Myocyte (in vitro differentiated cells): ENCODE measurements at places on chromosomes 3 and 15.

DNA sequence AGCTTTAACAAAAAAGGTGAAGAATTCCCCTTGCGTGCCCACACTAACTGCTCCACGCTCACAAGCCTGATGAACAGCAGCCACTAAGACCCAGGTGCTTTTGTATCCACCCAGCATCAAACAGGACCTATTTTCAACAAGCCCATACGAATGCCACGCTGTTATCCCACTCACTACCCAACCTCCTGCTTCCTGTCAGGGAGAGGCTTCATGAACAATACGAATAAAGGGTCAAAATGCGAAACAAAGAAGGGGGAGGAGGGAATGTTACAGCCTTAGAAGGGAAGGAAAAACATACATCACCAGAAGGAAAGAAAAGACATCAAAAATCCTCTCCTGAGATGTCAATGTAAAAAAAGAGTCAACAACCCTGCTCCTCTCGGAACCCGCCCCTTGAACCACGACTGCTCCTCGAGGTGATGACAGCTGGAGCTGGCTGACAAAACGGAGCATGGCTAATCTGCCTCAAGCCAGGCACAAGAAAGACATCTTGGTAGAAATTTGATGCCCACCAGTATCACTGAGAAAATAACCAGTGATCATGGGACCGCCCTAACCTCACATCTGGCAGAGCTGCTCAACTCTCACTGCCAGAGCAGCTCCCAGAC is 9.7 kb downstream of the ERC2 start:
- DNase-seq = no peak

- DNase-seq = no peak
Measured at GRCh38 chr3:132265488-132265887, 51.7 kb upstream of the ACP3 start.

DNA sequence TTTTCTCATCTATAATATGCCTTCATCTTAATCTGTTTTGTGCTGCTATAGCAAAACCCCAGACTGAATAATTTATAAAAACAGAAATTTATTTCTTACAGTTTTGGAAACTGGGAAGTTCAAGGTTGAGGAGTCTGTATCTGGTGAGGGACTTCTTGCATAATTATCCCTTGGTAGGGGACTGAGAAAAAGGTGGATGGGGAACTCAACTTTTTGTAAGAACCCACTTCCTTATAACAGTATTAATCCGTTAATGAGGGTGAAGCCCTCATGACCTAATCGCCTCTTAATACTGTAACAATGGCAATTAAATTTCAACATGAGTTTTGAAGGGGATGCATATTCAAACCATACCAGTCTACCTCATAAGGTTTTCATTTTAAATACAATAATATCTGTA is 17.4 kb upstream of the MYH15 start:
- no peak for DNase-seq

DNA sequence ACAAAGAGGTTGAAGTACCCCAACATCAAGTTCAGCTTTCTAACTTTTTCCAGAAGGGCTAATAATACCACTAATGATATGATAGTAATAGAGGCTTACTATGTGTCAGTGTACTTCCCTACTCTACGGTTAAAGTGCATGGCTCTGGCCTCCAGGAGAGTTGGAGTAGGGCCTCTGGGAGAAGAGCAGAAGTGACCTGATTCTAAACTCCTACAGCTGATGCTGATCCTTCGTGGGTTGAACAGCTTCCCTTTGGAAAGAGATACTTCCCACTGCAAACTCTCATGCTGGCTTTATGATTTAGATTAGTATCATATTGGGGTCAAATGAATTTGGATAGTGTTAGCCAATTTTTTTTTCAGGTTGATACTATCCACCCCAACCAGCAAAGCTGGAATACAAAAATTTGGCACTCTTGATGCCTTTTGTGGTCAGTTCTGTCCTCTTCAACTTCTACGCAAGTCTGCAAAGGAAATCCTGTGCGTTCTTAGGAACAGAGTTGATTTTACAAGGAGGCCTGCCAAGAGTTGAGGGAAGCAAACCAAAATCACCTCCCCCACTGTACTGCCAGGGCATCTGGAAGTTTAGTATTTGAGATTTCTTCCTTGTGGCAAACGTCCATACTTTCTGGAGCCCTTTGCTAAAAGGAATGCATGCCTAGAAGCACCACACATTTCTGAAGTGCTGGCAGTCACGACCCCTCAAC is 17.8 kb downstream of the TMEM212 start:
- DNase-seq = peak; percentile 13

DNA sequence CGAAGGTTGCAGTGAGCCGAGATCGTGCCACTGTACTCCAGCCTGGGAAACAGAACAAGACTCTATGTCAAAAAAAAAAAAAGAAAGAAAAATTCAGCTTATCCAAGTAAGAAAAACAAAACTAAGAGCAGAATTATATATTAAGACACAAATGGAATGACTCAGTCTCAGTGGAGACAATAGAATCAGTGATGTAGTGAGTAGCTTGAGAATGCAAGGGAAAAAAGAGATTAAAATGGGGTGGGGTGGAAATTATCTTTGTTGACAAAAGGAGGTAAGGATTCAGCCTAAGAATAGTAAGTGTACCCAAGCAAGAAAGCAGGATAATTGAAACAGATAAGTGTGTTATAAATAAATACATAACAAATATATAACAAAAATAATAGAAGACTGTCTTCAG is 70.7 kb downstream of the BLM start:
- no peak for DNase-seq

- DNase-seq = no peak
Measured at GRCh38 chr3:150740733-150741496, 22.1 kb downstream of the SIAH2 start.

GRCh38 chr15:38545179-38545578 is 19.4 kb downstream of the RASGRP1 start:
- peak; percentile 22 for DNase-seq

DNA sequence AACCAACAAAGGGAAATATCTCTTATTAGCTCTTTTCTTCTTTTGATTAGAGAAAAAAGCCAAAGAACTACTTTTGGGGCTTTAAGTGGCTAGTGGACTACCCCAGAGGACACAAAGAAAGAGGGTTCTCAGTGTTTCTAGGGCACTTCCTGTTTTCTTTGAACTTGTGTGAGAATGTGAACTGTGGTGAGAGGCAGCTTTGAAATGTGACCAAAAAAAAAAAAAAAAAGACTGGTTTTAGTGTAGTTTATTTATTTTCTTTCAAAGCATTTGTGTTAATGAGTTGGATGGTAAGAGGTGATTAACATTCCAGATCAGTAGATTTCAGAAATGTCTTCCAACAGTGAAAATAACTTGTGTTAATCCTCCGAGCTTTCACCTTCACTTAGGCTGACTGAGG is 32.4 kb downstream of the SELENOT start:
- peak; percentile 5 for DNase-seq

GRCh38 chr3:117524890-117525289 is 815.3 kb downstream of the TUSC7 start:
- peak; percentile 14 for DNase-seq

- no peak for DNase-seq
Measured at GRCh38 chr15:63258658-63259057, 18.7 kb upstream of the APH1B start.

DNA sequence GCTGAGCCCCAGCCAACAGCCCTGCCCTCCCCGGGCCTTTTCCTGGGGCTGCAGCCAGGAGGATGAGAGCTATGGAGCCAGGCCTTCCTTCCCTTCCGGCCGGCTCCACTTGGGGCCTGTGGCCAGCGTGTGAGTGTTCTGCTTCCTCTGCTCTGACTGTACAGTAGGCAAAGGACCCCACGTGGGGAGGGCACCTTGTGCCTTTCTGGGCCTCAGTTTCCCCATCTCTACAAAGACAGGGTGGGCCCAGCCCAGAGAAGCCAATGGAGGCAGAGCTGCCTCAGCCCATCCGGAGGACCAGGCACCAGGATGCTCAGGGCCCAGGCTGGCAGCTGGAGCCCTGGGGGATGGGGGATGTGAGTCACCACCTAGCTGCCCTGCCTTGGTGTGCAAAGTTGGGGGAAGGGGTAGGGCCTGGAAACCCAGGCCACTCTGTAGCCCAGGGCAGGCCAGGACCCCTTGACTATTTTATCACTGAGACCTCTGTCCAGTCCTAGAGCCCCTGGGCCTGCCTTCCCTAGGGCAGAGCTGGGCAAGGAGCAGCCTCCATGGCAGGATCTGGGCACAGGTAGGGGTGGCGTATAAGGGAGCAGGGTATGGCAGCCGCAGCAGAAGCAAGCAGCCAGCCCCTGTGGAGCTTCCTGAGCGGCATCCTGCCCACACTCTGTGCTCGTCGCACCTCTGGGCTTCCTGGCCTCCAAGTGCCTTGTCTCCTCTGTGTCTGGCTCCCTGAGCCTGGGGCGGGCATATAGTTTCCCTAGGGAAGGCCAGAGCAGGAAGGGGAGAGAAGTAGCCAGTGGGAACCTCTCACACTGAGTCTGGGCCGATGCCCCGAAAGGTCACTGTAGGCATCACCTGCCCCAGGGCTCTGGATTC is 1.8 kb downstream of the PSTPIP1 start:
- DNase-seq = peak; percentile 32

DNA sequence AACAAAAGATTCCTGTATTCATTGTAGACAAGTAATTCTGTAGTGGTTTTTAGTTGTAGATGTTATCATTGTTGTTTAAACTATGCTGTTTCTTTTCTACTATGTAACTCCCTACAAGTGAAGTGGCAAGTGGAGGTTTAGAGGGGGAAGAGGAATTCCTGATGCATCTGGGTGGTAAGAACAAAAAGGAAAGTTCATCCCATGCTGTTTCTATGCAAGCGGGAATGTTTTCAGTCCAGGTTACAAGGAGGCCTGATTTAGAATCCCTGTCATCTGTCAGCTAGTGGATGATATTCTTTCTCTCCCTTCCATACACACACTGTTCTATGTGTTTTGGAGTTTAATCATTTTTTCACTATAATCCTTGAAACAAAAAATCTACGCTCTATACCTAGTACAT is 67.4 kb downstream of the IMPG2 start:
- no peak for DNase-seq

- no peak for DNase-seq
Measured at GRCh38 chr3:186471771-186472170, 72.4 kb downstream of the CRYGS start.

- DNase-seq = no peak
Measured at GRCh38 chr3:58250093-58250707, 12.6 kb downstream of the ABHD6 start.

GRCh38 chr3:45280232-45280631 is 54.1 kb upstream of the TMEM158 start:
- no peak for DNase-seq

DNA sequence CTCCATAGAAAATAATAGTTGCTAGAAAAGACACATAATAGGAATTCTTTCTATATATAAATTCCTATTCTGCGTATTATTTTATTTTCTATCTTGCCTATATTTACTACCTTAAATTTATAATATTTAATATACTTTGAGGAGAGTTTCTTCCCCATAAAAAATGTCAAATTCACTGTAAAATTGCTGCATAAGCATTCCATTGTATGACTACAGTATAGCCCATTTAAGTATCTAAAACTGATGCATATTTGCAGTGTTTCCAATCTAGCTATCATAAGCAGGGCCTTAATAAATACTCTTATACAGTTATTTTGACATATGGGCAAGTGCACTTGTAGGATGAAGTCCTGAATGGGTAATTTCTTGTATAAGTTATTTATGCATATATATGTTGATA is 1088.6 kb upstream of the EPHA6 start:
- DNase-seq = no peak

DNA sequence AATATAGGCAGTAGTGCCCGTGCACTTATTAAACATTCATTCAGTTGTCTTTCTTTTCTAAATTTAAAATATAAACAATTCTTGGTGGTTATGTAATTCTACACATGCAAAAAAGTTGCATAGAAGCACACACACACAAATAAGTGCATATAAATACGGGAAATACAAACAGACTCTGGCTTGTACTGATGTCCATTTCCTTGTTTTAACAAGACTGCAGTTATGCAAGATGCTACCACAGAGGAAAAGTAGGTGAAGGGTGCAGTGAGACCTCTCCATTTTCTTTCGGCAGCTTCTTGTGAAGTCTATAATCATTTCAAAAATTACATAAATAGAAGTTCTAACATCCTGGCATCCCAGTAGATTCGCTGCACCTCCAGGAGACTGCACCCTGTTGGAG is 130.6 kb upstream of the BCL6 start:
- no peak for DNase-seq

DNA sequence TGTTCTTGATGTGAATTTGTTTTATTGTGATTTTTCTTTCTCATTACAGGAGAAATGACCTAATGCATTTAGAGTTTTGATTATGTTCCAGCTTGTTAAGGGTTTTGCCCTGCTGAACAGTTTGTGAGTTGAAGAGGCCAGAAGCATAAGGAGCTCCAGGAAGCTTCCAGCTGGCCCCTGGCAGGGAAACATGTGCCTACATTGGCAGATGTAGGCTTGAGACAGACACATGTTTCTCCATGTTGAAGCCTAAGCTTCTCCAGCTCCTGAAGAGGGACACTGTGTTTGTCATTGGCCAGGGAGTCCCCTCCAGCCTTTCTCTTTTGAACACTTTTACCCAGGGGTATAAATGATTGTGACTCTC is 88.4 kb downstream of the ASB7 start:
- no peak for DNase-seq

DNA sequence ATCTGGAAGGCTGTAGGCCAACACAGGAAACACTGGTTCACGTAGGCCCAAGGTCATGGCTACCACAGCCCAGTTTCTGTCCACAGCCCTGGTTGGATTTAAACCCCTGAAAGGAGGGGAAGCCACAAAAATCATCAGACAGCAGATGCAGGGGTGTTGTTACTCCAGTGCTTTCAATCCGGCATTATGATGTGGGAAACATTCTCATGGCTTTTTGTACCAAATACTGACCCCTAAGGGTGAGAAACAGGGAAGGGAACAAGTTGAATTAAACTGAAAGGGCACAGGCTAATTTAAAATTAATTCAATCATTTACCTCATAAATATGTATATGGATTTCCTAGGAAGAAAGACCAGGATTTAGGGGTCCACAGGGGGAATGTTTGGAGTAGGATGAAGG is 375.6 kb downstream of the CTNNB1 start:
- peak; percentile 40 for DNase-seq

GRCh38 chr3:143973259-143974021 is 1.8 kb downstream of the DIPK2A start:
- peak; percentile 89 for DNase-seq

DNA sequence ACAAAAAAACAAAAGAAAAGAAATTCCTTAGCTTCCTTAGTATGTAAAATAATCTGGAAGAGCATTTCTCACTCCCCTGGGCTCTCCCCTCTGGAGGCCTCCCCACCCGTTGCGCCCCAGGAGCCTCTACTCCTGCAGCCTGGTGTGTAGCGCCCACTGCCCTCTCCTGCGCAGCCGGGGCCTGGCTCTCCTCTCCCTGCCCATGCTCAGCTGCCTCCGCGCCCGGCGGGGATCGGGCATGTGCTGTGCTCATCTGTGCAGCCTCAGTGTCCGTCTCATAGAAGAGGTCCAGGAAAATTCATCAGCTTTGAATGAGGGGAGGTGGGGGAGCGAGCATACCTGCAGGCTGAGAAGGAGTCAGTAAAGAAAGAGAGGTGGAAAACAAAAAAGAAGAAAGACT is 203.9 kb downstream of the ATP10A start:
- no peak for DNase-seq

DNA sequence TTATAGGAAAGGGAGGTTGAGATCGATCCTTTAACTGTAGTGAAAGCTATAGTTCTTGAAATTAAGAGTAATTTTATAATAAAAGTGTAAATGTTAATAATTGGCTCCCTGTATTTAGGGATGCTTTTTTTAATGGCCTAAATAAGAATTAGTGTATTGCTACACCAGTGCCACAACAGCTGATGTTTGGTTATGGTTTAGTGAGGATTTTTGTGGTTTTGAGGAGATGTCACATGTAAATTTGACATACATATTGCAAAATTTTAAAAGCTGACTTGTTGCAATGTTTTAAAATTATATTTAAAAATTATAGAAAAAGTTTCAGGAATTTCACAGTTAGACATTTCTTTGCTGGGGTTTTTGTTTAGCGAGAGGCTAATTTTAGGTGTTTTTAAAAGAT is 3.9 kb downstream of the TSC22D2 start:
- peak; percentile 40 for DNase-seq
